ENCODE measurements at places on chromosomes 1 and 21.

DNA sequence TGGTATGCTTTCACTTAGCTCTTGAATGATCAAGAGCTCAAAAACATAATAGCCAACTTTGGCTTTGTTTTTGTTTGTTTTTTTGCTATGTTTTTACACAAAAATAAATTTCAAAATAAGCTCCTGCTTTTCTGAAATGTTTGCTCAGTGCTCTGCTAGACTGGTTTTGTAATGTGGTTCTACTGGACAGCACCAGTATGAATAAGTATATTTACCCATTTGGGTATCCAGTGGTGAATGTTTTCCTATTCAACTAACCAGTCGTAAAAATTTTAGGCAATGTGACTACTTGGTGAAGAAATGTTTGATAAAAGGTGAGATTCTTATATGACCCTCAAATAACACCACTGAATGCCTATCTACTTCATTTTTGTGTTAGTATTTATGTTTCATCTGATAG, 308.6 kb downstream of the PTPRC start:
- DNase-seq, result no peak

DNA sequence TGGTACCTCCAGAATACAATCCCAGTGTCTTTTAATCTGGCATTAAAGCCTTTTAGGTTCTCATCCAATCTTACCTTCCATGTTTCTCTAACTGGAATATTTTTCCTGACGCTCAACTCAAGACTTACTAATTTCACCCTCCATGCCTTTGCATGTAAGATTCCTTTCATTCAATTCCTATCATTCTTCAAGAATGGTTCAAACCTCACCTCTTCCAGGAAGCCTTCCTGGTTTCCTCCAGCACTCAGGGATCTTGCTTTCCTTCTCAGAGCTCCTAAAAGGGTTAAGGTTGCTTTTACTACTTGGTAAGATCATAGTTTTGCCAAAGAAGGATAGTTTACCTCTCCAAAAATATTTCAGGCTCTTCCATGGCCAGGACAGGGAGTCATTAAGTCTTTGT, 91.2 kb upstream of the CACNA1E start:
- no peak for DNase-seq

GRCh38 chr1:224696891-224697765, 81.0 kb downstream of the CNIH3 start:
- peak; percentile 31 for DNase-seq

DNA sequence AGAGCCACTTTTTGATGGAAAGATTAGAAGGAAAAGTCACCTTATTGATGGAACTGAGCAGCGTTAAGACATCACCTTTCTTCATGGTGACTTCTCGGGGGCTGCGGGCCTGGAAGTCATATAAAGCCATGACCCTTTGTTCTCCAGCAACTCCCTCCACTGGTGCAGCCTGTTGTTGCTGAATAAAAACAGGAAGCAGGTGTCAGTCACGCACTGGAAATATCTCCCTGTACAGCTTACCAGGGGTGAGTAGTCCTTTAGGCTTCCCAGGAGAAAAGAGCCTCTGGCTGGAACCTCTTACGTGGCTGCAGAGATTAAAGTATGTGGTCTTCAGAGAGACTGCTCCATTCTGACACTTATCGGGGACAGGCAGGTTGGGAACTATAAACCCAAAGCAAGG, 31.9 kb downstream of the SPTA1 start:
- no peak for DNase-seq

DNA sequence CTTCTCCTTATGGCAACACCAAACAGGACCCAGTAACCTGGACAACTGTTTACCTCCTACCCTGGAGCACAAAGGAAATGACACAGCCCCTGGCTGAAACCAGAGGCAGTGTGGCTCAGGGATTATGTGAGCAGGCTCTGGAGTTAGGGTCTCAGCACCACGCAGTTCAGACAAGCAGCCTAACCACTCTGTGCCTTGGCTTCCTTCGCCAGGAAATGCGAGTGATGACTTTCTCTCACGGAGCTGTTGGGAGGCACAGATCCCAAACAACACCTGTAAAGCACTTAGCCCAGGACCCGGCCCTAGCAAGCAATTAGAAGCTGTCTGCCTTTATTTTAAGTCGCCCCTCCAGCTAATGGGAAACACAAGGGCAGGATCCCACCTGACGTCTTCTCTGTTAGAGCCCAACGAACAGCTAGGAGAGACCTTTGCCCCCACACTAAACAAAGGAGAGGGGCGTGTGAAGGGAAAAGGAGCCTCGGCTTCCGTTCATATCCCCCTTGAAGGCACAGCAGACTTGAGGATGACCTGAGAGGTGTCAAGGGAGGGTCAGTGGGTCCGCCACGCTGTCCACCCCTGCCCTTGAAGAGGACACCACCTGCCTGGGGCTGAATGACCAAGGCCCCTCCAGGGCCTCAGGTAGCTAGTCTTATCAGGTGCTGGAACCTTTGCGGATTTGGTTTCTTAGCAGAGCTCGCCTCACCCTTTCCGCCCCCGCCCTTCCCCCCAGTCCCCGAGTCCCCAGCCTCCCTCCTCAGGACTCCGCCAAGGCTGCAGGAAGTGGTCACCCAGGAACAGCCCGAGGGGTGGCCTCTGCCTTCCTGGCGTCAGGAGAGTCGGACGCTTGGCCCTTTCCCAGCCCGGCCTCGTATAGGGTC, 860 bp downstream of the TMEM63A start:
- no peak for DNase-seq

- DNase-seq, result no peak
Observed at GRCh38 chr1:9927259-9927658, 15.9 kb downstream of the LZIC start.

GRCh38 chr1:29413661-29414060, 177.3 kb downstream of the PTPRU start:
- no peak for DNase-seq

GRCh38 chr1:22808186-22808675, 97.6 kb downstream of the EPHB2 start:
- DNase-seq, result peak; percentile 28

GRCh38 chr1:178092878-178093493, 918 bp upstream of the RASAL2 start:
- no peak for DNase-seq

GRCh38 chr1:174872615-174873058, 127.1 kb upstream of the CACYBP start:
- no peak for DNase-seq

- DNase-seq, result no peak
Observed at GRCh38 chr1:211518330-211519289, 26.6 kb upstream of the RD3 start.

GRCh38 chr1:81617308-81617967, 183.3 kb upstream of the ADGRL2 start:
- no peak for DNase-seq

Data from fibroblast of skin of left biceps (primary cell).